Peyer's patch (tissue), 4 donors: ENCODE measurements at places on chromosomes 6 and 20. TPM values are rescaled to one million over a fixed set of nuclear protein-coding genes. Genes with fewer than 3 reads are reported as not detected.

- H3K36me3 ChIP-seq = no peaks in the 10 kb centered on the region
- H3K27ac ChIP-seq = peak overlapping the region; percentile 97
Observed at GRCh38 chr6:17705778-17706579, 746 bp downstream of the NUP153 start.

DNA sequence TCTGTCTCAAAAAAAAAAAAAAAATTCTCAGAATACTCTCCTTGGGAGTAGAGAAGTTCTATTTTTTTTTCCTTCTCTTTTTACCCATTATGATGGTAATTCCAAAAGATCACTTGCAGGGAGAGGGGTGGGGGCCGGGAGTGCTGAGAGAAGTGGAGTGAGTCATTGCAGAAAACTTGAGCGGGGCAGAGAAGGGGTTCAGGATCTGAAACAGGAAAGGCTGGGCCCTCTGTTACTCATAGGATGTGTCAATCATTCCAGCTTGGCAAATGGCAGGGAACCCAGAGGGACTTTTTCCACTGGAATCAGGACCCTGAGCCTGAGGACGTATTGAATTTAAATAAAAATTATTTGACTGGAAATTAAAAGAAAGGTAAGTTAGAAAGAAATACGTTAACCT lies 111.4 kb upstream of the ARMC2 start:
- no peaks in the 10 kb centered on the region for H3K4me1 ChIP-seq
- no peak for DNase-seq
- no peaks in the 10 kb centered on the region for H3K36me3 ChIP-seq
- H3K27me3 ChIP-seq = no peaks in the 10 kb centered on the region

DNA sequence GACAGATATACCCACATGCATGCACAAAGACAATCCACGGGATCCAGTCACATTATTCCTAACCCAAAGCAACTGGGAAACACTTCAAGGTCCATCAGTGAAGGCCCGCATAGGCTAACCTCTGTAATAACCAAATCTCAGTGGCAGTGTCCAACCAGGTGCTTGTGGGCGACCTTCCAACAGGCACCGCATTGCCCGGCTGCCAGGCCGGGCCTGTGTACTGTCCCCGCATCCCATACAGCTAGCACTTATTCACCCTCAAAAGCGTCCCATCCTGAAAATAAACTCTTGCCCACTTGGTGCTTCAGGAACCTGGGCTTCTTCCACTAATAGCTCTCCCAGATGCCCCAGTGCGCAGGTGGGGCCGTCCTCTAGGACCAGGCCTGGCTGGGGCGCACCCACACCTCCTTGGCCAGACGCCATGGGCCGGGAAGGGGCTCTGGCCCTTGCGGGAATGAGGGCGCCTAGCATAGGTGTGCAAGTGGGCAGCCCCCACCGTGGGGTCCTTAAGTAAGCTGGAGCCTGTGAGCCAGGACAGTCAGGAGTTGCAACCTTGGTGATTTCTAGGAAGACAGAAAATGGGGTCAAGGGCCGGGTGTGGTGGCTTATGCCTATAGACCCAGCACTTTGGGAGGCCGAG lies 1.1 kb upstream of the ENTPD6 start:
- H3K4me3 ChIP-seq = no peak overlapping the region
- H3K27me3 ChIP-seq = no peaks in the 10 kb centered on the region
- peak overlapping the region; percentile 92 for H3K27ac ChIP-seq
- H3K4me1 ChIP-seq = peaks cover 8% of the 10 kb centered on the region
- no peak for DNase-seq
- no peaks in the 10 kb centered on the region for H3K36me3 ChIP-seq

DNA sequence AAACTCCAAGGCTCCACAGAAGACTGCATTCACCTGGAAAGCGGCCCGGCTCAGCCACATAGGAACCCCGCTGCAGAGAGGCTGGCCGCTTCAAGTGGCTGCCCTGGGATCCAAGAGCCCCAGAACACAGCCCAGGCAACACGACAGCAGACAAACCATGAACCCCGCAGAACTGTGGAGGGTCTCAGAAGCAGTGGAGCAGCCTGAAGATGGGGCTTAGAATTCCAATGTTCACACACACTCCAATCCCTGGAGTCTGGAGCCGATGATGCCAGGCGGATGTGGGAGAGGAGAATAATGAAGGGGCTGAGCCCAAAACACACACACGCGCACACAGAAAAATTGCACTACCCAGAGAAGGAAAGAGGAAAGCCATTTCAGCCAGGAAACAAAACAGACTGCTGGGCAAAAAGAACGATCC lies 52.4 kb downstream of the NINL start:
- no peaks in the 10 kb centered on the region for H3K4me1 ChIP-seq
- no peaks in the 10 kb centered on the region for H3K36me3 ChIP-seq
- H3K27me3 ChIP-seq = no peaks in the 10 kb centered on the region
- H3K4me3 ChIP-seq = no peak overlapping the region
- no peak for DNase-seq

HLA-DPA1 gene
- total RNA-seq = 70.1 TPM
